ENCODE measurements at places on chromosomes 7 and 10. TPM values are rescaled to one million over a fixed set of nuclear protein-coding genes. Genes with fewer than 3 reads are reported as not detected.

The ZNF277 gene
- total RNA-seq = 37.2 TPM

The GSDME gene
- 0.42 TPM for total RNA-seq

The PRF1 gene
- 0.36 TPM for total RNA-seq

The TBC1D12 gene
- total RNA-seq = 18.3 TPM

Measured in lower leg skin (tissue), 4 donors.